SHP77 treated with DMSO at 0.1 percent for 48 hours (cell line): ENCODE measurements at places on chromosomes 12 and 14.

DNA sequence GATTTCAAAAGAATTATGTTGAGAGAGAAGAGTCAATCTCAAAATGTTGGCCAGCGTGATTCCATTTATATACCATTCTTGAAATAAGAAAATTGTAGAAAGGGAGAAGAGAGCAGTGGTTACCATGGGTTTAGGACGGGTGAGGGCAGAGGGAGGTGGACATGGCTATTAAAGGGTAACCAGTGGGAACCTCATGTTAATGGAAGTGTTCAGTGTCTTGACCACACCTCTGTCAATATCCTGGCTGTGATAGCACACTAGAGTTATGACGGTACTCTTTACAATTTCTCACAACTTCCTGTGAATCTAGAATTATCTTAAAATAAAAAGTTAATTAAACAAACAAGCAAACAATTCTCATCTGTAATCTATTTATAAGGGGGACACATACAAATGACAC, 821.2 kb downstream of the VRK1 start:
- DNase-seq: no peak

GRCh38 chr14:77612011-77612620, 4.3 kb downstream of the SPTLC2 start:
- no peak for DNase-seq

GRCh38 chr12:4353785-4354208, 25.7 kb downstream of the FGF23 start:
- no peak for DNase-seq

GRCh38 chr12:62252576-62252975, 7.6 kb upstream of the USP15 start:
- no peak for DNase-seq

DNA sequence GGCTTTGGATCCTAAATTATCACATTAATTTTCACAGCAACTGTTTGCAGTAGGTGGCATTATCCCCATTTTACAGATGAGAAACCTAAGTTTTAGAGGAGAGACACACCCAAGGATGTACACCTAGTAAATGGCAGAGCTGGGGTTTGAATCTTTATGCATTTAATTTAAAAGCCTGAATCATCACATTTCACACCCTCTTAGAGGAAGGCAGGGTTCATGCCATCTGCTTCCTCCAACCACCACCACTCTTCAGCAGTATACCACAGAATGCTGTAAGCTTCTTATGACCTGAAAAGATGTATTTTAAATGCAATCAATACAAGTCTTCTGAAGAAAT, 90.3 kb downstream of the CRADD start:
- DNase-seq: no peak

GRCh38 chr12:11543457-11544158, 105.9 kb upstream of the ETV6 start:
- DNase-seq: no peak

DNA sequence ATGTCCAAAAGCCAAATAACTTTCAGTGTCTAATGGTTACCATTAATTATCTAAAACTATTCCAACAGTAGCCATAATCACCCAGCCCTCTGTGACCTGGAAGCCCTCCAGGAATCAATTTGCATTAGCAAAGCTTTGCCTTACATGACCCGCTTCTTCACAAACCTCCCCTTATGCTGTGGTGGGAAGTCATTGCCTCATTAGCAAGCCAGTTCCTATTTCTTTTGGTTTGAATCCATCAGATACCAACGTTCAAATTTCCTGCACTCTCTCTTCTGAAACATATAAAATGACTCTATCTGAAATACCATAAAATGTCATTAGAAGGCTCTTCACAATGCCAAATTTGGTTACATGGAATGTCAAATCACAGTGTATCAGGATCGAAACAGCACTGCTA, 268.3 kb upstream of the PRKD1 start:
- no peak for DNase-seq

GRCh38 chr12:132366341-132366861, 37.0 kb upstream of the GALNT9 start:
- no peak for DNase-seq

- no peak for DNase-seq
Measured at GRCh38 chr14:92585981-92586937, 72.7 kb downstream of the RIN3 start.

DNA sequence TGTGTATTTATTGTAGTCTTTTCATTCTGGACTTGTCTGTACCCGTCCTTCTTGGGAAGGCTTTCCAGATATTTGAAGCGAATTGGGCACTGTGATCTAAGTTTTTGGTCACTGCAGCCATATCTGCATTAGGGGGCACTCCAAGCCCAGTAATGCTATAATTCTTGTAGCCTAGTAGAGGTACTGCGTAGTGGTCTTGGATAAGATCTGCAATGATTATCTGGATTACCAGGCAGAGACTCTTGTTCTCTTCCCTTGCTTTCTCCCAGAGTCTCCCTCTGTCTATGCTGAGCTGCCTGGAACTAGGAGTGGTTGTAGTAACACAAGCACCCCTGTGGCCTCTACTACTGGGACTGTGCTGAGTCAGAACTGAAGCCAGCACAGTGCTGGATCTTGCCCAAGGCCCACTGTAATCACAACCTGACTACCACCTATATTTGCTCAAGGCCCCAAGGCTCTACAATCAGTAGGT, 30.0 kb downstream of the SLC38A2 start:
- DNase-seq: no peak

GRCh38 chr12:106282457-106283097, 20.0 kb upstream of the TCP11L2 start:
- no peak for DNase-seq

DNA sequence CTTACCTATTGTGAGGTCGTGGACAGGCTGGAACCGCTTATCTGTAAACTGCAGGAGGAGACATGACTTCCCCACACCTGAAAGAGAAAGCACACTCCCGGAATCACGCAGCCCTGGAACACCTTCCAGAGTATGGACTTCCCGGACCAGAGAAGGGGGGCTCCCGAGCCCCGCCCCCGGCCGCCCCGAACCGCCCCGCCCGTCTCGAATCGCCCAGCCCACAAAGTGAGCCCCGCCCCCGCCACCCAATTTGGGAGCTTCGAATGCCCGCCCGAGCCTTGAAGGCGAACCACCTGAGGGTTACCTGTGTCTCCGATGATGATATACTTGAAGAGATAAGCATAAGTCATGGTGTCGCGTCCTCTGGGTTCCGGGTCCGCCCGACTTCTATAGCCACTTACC, 235 bp downstream of the RAB2B start:
- DNase-seq: peak; percentile 86

- DNase-seq: peak; percentile 78
Measured at GRCh38 chr14:24037658-24038037, 14.2 kb upstream of the CARMIL3 start.

DNA sequence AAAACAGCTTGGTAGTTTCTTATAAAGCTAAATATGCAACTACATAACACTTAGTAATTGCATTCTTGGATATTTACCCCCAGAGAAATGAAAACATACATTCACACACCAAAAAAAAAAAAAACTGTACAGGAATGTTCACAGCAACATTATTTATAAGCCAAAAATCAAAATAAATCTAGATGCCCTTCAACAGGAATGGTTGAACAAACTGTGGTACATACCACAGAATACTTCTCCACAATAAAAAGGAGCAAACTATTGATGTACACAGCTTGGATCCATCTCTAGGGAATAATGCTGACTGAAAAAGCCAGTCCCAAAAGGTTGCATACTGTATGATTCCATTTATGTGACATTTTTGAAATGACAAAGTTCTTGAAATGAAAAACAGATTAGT, 62.1 kb upstream of the SLC38A4 start:
- no peak for DNase-seq
